ENCODE measurements at places on chromosomes 6 and 20.
A peak's percentile ranks its signal among the peaks of the same experiment; 100 is the strongest.

DNA sequence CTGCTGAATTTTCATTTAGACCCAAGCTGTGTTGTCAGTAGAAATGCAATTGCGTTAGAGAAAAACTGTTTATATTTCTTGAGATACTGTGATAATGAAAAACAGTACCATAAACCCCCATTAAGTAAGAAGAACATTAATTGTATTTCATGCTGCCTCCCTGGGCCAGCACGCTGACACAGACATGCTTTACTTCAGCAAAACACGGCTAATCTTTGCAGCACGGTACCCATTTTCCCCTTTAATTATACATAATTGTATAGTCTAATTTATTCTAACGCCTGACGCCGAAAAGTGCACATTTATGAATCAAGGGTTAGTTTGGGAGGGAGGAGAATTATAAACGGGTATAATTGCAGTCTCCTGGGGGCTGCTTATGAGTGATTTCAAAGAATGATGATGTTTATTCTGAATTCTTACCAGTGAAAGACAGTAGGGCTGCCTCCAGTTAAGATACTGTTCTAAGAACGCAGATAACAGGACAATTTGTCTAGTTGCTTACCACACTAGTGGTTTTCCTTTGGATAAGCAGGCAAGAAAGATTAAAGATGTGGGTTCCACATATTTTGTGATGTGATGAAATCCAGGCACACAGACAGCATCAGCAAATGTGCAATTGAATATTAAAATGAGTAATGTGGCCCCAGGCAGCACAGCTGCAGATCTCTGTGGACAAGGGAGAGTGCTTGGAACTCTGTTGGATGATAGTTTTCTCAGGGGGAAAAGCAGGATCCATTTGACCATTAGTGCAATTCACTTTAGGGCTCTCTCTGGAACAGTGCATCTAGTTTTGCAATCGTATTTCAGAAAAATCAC is 4.7 kb upstream of the SULF2 start:
- DNase-seq = no peak

DNA sequence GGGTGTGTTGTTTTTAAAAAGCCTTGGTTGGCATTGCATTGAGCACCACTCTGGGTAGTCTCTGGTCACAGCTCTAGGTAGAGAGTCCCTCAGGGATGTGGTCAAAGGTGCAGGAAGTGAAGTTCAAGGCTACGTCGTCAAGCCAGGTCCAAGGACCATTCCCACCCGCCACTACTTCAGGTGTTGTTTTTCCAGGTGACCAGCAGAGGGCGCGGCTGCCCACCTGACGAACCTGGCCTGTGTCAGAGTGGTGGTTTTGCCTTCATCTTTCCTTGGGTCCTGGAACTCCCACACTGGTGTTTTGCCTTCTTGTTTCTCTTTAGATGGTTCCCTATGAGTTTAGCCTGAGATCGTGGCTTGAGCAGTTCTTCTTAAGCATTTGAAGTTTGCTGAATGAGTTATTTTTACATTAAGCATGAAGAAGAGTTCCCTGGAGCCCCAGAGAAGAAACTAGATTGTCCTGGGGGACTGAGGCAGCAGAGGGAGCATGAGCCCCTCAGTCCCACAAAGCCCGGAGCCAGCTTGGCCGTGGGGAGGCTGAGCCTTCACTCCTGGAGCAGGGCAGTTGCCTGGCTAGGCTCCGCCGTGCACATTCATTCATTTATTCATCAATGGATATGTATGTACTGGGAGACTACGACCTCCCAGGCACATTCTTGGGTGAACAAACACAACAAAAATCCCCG is 5.6 kb upstream of the PHACTR3 start:
- DNase-seq = no peak

GRCh38 chr20:63896264-63897105 is 1.6 kb downstream of the DNAJC5 start:
- peak; percentile 87 for DNase-seq

GRCh38 chr20:49937027-49937929 is 1.1 kb downstream of the RNF114 start:
- peak; percentile 60 for DNase-seq

DNA sequence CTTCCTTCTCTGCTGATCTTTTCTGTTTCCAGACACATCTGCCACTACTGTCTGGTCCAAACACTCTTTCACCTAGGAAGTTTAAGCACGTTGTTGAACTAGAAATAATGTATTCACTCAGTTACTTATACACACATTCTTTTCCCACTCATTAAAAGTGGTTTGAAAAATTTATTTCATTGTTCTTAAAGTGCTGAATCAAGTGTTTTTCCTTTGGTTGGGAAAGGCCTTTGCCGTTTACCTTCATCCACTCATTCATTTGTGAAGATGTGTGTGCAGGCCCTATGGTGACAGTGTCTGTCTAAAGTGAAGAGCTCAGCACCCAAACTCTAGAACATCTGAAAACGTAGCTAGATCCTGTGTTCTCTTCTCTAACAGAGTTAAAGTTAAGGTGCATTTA is 64.2 kb upstream of the AGPAT4 start:
- DNase-seq = no peak

- no peak for DNase-seq
Observed at GRCh38 chr6:484746-485145, 93.2 kb downstream of the IRF4 start.

- no peak for DNase-seq
Observed at GRCh38 chr6:109202409-109203264, 107.3 kb downstream of the CEP57L1 start.

GRCh38 chr6:11279284-11279689 is 46.8 kb upstream of the NEDD9 start:
- no peak for DNase-seq

DNA sequence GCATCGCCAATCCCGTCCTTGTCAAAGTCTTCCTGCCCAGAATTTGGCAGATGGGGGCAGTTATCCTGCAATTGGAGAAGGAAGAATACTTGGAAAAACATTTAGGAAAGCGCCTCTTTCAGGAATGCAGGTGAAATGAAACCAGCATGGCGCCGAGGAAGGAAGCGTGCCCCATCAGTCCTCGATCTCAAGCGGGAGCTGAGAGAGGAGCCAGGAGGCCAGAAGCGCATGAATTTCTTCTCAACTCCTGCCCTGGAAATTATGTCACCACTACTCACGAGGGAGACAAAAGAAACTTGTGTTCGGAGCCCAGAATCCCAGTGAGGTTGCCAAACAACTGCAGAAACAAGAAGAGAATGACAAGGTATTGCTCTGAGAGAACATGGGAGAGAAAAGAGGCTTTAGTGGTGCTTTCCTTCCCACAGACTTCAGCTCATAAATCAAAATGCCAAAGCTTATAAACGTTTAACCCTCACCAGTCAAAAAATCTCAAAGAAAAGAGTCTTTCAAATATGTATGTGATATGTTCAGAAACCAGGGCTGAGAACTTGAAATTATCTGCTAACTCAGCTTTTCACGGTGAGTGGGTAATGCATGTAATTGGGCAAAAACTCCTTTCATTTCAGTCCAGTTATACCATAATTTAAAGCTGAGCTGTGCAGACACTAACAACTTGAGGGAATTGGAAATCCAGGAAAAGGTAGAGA is 23.9 kb downstream of the THBS2 start:
- DNase-seq = no peak

DNA sequence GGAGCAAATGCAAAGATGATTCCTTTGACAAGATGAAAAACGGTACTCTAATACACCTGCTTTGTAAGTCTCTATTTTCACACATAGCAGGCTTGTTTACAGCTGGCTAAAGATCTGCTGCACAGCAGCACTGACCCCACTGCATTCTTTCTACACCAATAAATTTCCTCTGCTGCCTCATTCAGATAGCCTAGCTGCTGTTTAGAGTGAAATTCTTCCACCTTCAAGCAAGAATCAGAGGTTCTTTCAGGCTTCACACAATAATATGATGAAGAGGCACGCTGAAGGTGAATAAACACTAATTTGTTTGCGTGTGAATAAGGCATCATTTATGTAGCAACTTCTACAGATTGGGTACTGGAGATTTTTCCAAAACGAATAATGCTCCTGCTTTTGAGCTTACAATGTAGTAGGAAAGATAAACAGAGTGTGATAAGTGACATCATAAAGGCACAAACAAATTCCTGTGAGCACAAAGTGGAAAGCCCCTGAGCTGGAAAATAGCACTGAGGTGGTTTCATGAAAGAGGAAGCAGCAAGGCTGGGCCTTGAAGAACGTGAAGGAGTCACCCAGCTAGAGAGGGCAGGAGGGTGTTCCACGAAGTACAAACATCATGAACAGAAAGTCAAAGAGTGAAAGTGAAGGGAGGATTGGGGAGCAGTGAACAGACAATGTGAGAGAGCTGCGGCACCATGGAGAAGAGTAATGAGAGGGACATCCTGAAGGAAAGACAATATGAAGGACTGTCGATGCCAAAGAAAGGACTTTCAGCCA is 543.4 kb downstream of the CD83 start:
- no peak for DNase-seq

DNA sequence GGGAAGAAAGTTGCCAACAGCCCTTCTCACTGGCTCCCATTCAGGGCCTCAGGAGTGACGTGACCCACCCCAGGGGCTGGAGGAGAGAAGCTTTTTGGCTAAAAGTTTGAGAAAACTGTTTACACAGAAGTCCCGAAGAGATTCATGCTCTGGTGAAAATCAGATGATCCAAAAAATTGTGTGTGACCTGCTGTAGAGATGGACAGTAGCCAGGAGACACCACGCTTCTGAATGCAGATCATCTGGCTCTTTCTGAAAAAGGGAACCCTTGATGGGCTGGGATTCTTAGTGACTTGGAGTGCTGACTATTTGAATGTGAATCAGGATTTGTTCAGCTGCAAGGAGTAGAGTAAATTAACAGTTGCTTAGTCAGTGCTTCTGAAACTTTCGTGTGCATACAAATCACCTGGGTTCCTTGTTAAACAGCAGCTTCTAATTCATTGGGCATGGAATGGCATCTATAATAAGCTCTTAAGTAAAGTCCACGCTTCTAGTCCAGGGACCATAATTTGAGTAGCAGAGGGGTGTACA is 265.1 kb downstream of the PREX1 start:
- DNase-seq = no peak

DNA sequence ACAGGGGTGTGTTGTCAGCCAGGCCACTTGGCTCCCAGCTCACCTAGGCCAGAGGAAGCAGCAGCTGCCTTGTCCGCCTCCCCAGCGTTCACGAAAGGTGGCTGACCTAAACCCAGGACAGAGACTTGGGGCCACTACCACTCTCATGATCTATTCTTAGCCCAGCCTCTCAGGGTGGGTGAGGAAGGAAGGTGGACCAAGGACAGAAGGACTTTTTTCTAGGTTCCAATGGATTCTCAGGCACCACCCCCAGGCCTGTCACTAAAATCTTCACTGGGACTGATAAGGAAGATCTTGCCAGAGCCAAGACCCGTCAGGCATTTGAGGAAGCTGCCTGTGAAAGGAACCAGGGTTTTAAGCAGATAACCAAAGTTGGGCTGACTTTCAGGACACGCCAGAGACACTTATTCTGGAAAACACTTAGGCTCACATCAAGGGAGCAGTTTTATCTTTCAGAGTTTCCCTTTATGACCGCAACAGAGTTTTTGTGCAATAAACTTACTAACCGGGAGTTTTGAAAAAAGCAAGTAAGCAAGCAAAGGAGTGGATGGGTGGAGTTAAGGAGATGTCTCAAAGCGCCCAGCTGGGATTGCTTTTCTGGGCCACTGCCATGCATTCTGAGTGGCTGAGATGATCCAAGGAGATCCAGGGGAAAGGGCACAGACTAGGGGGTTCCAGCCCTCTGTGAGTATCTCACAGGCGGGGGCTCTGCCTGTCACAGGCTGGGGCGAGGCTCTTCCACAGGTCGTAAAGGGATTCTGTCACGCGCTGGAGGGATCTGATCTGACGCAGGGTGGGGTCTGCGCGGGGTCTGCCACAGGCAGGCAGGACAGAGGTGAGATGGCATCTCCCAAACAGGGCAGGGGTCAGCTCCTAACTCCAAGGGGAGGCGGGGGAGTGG is 989 bp downstream of the FITM2 start:
- peak; percentile 49 for DNase-seq

GRCh38 chr20:8764344-8764962 is 304.4 kb upstream of the PLCB4 start:
- no peak for DNase-seq

GRCh38 chr6:162187168-162187935 is 540.2 kb downstream of the PRKN start:
- no peak for DNase-seq

GRCh38 chr6:165469483-165469882 is 160.1 kb upstream of the C6orf118 start:
- no peak for DNase-seq

DNA sequence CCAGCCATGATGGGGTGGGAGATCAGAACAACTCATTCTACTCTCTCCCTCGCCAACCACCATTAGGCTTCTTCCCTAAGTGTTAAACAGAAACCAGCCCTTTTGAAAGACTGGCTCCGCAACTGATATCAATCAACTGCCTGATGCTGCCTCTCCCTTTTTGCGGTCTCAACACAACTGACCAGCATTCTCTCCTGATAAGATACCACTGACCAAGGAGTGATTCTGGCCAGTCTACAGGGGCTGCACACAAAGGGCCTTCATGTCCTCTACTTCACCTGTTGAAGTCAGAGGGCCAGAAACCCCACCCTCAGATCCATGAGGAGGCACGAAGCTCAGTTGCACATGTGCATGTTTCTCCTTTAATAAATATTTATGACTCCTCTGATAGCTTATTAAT is 145.1 kb downstream of the CD24 start:
- no peak for DNase-seq

DNA sequence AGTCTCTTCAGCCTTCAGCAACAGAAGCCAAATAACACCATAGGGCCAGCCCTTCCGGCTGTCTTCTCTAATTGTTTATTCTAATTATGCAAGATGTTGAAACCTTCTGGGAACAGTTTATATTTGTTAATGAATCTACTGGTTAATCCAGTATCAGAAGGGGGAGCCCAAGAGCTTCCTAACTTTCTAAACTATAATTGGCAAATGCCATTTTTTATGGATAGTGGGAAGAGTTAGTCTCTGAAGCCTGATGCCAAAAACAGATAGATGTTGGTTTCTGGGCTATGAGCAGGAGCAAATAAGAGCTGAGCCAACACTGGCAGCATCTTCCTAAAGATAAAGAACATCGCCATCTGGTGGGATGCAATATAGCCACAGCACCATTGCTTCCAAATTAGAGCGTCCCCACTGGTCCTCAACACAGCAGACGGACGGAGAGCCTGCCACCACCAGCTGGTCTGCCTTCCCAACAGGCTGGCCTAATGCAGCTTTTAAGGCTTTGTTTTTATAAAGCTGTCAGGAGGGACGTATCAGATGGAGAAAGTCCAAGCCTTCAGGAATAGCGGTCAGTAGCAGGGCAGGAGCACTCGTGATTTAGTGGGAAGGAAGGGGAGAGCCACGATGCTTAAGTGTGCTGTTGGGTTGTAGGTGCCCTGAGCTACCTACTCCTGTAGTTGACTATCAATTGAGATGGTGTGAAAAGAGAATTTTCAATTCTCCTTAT is 118.8 kb downstream of the RALGAPA2 start:
- DNase-seq = no peak

GRCh38 chr20:39124064-39124463 is 161.9 kb downstream of the DHX35 start:
- DNase-seq = no peak

DNA sequence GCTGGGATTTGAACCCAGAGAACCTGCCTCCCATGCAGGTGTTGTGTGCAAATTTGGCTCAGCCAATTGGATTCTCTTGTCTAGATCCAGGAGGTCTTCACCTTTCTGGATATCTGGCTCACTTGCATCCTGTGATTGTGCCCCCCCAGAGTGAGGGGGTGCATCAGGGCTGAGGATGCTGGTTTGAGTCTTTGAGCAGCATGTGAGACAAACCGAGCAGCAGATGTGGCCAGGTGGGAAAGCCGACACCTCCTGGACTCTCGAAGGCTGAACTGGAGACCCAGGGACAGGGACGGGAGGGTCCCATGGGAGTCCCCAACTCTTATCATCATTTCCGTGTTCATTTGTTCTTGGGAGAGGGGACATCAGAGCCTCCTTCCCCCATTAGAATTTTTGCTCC is 30.6 kb upstream of the SULF2 start:
- peak; percentile 41 for DNase-seq

Measured in upper lobe of right lung (tissue), 1 donor.